MV-4-11 (cell line): ENCODE measurements at places on chromosomes 1 and 21.
A peak's percentile ranks its signal among the peaks of the same experiment; 100 is the strongest.

- no peak for DNase-seq
Observed at GRCh38 chr1:236809148-236809547, 14.1 kb downstream of the MTR start.

DNA sequence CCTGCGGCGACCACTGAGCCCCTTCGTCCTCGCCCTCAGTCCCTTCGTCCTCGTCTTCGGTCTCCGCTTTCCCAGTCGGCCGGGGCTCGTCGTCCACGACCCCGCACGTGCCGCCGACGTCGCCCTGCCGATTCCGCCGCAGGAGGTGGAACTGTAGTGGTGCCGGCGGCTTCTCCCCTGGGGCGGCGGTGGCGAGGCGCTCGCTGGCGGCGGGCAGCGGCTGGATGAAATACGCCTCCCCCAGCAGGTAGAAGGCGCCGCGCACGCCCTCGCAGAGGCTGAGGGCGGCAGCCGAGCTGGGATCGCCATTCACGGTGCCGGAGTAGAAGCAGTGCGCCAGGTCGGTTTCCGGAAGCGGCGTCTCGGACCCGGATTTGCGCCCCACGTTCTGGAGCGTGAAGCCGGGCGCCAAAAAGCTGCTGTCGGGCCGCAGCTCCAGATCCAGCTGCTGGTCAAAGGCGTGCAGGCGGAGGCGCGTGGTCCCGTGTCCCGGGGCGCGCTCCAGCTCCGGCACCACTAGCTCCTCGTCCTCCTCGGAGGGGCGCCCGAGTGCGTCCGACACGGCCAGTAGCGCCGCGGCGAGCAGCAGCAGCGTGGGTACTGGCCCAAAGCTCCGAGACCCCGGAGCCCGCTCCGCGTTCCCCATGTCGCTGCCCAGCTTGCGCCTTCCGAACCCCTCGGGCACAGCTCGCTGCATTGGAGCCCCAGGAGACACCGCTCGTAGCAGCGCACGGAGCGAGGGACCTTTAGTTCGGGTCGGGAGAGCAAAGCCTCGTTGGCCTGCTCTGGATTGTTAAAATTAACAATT is 747 bp downstream of the ADAMTS1 start:
- DNase-seq: no peak

- DNase-seq: no peak
Observed at GRCh38 chr1:178551940-178552339, 39.0 kb downstream of the TEX35 start.

- DNase-seq: no peak
Observed at GRCh38 chr1:241208910-241209379, 148.1 kb downstream of the RGS7 start.

DNA sequence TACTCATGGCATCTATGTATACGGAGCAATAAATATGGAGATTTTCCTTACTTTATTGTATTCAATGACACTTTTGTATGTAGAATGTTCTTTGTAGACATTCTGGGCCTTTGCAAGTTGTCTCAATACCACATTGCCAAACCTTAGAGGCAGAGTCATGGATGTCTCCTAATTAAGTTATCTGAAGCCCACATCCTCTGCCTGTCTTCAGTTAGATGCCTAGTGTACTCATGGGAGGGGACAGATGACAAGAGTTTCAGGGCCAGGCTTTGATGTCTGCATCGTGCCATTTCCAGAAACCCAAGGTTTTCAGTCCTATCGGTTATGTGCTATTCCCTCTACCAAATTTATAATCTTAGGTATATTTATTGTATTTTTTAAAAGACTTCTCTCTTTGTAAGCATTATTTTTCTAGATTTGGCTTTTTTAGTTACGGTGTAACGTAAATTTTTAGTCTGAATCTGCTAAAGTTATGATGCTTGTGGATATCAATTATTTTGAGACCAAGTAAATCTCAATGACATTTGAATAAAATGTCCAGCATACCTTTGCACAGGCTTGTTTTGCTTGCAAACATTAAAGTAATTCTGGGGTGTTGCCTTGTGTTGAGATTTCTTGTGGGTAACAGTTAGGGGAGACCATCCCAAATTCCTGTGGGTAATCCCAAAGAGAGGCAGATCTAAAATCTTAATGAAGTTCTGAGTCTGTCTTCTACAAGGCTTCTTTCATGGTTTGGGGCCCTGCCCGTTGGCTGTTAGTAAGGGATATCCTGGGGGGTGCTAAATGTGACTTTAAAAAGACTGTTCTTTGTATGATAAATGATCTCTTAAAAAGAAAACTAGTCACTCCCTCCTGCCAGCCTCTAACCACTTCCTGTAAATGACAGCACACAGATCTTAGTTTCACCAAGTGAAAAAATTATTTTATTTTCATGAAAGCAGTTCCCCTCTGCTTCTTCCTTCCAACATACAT is 8.0 kb upstream of the MACF1 start:
- peak; percentile 89 for DNase-seq

DNA sequence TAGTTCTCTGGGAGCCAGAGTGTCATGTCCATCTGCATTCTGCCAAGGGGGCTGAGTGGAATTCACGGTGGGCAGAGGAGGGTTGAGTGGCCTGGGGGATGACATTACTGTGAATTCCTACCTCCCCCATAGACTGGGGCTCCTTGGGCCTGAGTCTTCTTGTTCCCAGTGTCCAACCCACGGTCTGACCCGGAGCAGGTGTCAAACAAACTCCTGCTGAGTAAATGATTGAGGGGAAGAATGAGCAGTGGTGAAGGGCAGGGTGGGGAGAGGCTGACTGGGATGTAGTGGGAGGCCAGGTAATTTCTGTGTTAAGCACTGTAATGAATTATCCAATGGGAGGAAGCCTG is 597.6 kb downstream of the MATN1 start:
- no peak for DNase-seq
